ENCODE measurements at places on chromosomes 13 and 19. TPM values are rescaled to one million over a fixed set of nuclear protein-coding genes. Genes with fewer than 3 reads are reported as not detected.

DNA sequence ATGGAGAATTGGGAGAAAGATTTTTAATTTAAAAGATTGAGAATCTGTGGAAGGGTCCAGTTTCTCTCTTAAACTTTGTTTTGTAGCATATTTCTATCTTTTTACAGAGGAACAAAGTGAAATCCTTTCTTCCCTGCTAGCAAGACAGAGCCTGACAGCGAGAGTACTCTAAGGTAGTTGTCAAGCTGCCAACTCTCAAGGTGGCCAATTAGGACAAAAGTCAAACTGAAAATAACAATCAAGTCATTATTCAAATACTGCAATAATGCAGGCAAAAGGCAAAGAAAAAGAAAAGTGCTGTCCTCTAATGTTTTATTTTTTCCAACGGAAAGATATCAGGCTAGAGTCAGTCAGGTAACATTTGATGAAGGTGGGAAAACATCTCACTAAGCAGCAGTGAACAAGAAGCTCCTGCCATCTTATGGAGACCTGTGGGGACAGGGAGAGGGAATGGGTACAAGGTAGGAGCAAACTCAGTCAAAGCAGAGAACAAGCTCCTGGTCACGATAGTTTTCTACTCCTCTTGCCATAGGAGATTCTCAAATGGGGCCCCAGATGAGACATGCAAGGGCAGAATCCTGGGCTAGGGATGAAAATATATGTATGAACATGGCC is 801.9 kb upstream of the SLITRK1 start:
- no peak for DNase-seq

- DNase-seq: no peak
Measured at GRCh38 chr19:43641333-43641732, 1.7 kb upstream of the CADM4 start.

- no peak for DNase-seq
Measured at GRCh38 chr13:110377826-110378201, 70.7 kb downstream of the COL4A2 start.

DNA sequence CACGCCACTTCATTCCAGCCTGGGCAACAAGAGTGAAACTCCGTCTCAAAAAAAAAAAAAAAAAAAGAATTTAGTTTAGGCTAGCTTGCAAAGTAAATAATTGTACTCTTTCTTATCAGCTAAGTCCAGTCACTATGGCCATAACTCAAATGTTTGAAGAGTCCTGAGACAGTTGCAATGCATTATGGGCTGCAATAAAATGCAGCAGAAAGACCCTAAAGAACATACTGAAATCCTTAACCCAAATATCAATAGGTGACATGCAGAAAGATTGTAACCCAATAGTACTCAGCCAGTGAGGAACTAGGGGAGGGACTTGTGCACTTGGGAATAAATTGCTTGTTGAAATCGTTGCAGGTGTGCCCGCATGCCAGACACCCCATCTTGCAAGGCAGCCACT is 20.9 kb upstream of the FFAR2 start:
- no peak for DNase-seq

DNA sequence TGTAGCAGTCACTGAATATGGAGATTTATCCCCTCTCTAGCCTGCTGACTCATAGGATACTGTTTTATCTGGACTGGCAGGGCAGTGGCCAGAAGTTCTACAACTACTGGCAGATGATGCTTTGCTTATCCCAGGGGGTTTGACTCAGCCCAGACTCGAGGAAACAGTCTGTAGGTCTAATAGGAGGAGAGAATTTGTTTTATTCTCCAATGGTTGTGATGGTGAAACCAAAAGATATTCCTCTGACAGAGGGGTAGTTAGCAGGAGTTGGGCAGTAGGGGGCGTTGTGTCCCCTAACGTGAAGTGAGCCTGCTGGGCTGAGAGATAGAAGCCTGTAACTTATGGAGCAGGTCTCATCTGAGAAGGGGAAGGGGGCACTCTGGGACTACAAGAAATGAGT is 74.9 kb downstream of the WTIP start:
- no peak for DNase-seq

DNA sequence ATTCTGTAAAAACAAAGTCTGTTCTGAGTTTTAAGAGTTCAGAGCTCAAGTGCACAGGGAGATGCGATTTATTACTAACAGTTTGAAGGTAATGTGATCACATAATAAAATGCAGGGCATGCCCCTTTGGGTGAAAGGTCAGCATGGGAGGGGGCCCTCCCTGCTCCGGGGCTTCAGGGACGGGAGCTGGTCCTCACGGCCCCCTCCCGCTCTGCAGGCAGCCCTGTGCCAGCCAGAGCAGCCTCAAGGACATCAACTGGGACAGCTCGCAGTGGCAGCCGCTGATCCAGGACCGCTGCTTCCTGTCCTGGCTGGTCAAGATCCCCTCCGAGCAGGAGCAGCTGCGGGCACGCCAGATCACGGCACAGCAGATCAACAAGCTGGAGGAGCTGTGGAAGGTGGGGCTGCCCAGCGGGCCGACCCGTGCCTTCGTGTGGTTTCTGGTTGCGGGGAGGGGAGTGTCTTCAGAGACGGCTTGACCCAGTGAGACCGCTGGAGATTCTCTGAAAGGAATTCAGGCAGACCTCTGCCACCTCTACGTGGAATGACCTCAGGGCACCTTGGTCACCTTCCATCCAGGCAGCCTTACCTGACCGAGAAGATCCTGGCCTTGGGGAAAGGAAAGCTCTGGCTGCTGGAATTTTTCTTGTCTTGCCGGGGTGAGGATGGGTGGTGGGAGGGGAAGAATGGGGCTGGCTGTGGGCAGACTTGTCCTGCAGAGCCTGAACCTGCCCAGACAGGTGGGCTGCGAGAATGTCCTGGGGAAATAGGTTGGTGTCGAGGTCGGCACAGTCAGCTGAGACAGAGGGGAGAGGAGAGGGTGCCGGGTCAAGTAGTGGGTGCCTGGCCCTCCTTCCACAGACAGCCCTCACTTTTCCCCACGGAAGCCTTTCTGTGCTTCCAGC is 19.0 kb downstream of the UPF1 start:
- DNase-seq: no peak

DNA sequence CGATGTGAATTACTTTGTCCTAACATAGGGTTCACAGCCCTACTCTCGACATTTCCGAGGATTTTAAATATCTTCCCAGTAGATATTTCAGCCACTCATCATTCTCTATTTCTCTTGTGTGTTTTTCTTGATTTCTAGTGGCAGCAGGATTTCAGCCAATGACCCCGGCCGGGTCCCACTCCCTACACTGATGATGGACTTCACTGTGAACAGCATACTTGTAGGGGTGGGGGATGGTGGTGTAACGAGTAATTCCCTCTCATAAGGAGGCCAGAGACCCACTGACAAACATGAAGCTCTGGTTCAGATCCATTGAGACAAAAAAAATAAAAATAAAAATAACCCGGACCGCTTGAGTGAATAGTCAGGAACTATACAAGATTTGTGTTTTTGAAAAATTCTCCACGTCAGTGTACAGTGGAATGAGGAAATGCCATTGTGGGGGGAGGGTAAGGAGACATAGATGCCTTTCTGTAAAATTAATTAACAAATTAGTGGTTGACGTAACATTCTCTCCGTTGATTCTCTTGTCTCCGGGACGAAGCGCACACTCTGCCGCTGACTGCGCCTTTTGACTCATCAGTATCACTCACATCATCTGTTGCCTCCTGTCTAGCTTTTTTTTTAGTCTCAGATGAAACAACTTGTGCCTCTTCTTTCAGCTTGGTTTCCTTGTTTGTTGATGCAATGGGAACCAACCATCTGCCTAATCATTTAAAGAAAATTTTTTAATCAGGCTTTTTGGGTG is 48.8 kb upstream of the IRS2 start:
- DNase-seq: no peak

GRCh38 chr13:110185696-110186095 is 121.3 kb downstream of the COL4A1 start:
- no peak for DNase-seq

GRCh38 chr19:35213663-35214632 is 14.6 kb downstream of the FAM187B start:
- DNase-seq: peak; percentile 71

DNA sequence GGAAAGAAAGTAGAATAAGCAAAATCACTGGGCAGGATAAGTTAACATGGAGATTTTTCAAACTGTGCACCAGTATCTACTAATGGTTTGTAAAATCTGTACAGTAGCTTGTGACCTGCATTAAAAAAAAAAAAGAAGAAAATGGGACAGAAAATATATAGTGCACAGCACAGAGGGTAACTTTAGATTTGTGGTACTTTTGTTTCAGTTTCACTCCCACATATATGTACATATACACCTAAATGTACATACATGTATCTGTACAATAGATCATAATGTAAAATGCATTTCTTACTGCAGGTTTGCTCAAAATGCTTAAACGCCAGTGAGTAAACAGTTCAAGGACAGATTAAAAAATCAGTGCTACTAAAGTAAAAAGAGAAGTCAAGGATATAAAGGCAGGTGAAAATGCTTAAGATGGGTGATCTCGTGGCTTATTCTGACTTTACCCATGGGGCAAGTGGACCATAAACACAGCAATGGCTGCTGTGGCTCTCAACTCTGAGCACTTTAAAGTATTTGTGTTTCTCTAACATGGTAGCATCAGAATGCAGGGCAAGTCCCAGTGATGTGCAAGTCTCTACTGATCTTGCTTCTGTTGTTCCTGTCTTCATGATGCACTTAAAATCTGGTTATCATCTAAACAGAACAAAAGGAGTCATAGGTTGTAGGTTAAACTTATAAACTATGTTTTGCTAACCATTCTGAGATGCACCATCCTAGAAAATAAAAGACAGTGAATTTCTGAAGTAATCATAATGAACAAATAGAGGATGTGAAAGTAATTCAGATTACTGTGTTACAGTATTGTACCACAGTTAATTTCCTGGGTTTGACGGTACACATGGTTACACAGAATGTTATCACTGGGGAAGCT is 112.3 kb downstream of the MIPEP start:
- DNase-seq: no peak

DNA sequence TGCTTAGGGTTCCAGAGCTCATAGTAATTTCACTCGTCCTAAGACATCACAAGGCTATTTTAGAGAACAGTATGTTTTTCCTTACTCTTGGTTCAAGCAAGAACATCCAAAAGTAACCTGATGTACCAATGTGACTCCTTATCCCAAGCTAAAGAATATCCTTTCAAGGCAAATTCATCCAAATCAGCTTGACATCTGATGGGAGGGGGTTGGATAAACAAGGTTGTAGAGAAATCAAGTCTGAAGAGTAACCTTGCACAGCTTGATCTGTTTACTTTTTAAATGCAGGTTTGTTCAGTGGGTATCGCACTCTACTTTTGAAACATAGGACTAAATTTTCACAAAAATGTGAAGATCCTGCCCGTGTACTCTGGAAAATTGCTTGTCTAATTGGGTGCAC is 201.2 kb downstream of the GGACT start:
- DNase-seq: no peak

DNA sequence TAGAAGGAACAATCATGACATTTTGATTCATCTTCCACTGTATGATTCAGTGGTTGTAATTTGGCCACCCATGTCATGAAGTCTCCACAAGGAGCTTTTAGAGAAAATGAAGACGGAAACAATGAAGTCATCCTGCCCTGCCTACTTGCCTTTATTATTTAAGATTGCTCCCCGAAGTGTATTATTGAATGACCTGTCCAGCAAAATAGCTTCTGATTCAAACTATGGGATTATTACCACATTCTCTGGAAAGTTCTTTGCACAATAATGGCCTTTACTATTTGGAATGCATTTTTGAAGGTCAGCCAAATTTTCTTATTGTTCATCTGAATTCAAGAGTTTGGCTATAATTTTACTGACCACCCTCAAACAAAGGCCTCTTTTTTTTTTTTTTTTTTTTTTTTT is 77.8 kb upstream of the RFC3 start:
- no peak for DNase-seq

DNA sequence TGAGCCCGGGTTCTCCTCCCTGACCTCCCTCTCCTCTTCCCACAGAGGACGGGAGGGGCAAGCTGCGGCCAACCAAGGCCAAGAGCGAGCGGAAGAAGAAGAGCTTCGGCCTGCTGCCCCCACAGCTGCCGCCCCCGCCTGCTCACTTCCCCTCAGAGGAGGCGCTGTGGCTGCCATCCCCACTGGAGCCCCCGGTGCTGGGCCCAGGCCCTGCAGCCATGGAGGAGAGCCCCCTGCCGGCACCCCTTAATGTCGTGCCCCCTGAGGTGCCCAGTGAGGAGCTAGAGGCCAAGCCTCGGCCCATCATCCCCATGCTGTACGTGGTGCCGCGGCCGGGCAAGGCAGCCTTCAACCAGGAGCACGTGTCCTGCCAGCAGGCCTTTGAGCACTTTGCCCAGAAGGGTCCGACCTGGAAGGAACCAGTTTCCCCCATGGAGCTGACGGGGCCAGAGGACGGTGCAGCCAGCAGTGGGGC is 162.2 kb downstream of the KDM4B start:
- DNase-seq: no peak

DNA sequence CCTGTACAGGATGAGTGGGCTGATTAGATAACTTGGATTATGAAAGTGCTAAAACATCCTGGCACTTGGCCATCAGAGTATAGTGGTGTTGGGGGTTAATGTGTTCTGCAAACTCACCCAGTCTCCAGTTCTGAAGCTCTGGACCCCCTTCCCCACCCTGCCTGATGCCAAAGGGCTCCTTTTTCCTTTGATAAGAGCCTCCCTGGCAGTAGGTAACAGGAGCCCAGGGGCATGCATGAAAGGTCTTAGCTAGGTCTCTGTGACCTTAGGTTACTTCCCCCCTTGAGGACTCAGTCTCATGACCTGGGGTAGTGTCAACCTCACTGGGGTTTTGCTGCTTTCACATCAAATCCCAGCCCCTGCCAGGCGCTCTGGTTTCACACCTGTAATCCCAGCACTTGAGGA is 2.5 kb downstream of the RPS28 start:
- no peak for DNase-seq

DNA sequence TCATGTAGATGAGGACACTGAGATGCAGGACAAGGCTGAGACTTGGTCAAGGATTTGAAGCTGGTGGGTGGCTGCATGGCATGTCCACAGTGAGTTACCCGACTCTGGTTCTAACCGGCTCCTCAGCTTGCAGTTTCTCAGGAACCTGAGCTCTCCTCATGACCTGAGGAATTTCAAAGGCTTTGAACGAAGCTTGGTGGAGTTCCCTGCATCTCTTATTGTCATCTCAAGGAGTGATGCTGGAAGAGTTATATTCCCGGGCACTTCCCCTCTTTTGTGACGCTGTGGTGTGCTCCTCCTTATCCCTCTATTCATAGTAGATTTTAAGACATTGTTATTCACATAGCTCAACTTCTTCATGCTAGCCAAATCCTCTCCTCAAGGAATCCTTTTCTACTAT is 500.1 kb upstream of the HTR2A start:
- no peak for DNase-seq

Gene ELSPBP1
- total RNA-seq: not detected

Gene GIPR
- 0.26 TPM for total RNA-seq

Gene SHISA2
- total RNA-seq: 8.8 TPM
